Cortex of kidney (tissue), 1 donor: ENCODE measurements at places on chromosomes 3 and 15.

DNA sequence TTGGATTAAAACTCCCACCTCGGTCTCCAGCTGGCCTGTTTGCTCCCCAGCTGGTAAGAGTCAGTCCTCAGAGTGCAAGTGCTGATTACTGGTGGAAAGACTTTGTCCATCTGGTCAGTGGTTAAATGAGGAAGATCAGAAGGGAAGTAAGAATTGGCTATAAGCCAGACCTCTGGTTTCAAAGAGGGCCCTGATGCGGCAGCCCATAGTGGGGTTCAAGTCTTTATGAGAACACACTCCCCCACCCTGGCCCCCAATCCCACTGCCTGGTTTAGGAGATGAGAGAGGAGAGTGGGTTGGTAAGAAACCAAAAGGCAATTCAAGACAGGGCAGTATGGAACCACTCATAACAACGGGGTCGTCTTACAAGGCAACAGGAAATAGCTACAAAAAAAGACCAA, 65.0 kb downstream of the FRMD4B start:
- DNase-seq = no peak

GRCh38 chr3:119978554-119979208, 115.6 kb downstream of the GSK3B start:
- DNase-seq = no peak

- no peak for DNase-seq
These were observed 13.5 kb downstream of the CDCP1 start for GRCh38 chr3:45132568-45133211.

GRCh38 chr3:111229301-111229700, 157.7 kb downstream of the NECTIN3 start:
- DNase-seq = no peak

DNA sequence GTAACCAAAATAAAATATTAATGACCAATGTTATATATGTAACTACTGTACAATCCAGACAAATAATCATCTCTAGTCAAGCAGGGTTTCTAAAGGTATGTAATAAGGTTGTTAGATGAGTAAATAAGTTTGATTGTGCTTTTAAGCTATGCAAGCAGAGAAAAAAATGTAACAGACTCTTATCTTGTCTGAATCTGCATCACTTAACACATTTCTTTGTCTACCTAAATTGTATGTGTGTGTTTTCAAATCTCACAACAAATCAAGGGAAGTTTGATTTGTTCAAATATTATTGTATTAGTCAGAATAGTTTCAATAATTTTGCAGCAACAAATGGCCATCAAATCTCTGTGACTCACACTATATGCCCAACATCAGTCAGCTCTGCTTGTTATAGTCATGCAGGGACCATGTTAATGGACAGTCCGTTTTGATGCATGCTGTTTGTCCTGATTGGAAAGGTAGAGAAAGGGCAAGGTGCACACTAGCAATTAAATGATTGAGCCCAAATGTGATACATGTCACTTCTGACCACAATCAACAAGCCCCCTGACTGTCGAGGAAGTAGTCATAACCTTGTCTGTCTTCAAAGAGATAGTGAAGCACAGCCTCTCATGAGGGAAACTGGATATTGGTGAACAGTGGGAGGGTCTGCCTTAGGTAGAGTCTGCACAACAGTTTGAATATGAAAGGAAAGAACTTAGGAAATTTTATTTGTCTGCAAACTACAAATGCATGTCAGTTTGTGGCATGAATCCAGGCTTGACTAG, 349.4 kb upstream of the SATB1 start:
- no peak for DNase-seq

DNA sequence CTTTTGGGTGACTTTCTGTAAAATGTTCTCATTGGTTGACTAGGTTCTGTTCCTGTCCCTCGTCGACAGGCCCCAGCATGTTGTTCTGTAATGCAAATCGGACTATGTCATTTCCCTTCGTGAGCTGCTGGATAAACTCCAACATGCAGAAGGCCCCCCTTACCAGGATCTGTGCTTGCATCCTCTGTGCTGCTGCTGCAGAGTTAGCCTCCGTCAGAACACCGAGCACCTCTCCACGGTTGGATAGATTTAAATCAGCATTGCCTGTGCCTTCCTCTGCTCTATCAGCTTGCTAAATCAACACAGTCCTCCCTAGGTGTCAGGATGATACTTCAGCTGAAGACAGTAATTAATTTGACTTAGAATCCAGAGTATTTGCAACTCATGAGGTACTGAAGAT, 12.7 kb upstream of the MINDY4B start:
- no peak for DNase-seq

- no peak for DNase-seq
These were observed at the start of gene CXCR6 for GRCh38 chr3:45943207-45943846. Gene CXCR6 (plus strand): TSS chr3:45943464. CDS start chr3:45946482, 3,018 bp downstream.

GRCh38 chr3:45975686-45976085, 19.9 kb downstream of the FYCO1 start:
- DNase-seq = no peak

DNA sequence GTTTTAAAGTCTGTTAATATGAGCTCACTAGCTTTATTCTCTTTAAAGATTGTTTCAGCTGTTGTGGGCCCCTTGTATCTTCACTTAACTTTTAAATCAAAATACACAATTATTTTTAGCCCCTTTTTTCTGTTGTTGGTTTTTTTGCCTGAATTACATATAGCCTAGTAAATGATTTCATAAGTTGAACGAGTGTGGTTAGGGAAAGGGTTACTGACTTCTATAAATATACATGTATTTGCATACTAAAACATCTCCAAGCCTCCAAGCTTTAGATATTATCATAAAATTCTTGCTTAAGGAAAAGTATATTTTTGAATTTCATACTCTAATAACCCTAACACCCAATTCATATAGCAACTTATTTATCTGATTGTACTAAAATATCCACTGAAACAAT, 73.2 kb upstream of the ARL6 start:
- DNase-seq = no peak

GRCh38 chr15:71133747-71134472, 18.6 kb downstream of the THSD4 start:
- DNase-seq = no peak

GRCh38 chr15:39976291-39977274, 42.7 kb downstream of the EIF2AK4 start:
- no peak for DNase-seq

- no peak for DNase-seq
These were observed 39.6 kb downstream of the ACAP2 start for GRCh38 chr3:195403244-195403643.

DNA sequence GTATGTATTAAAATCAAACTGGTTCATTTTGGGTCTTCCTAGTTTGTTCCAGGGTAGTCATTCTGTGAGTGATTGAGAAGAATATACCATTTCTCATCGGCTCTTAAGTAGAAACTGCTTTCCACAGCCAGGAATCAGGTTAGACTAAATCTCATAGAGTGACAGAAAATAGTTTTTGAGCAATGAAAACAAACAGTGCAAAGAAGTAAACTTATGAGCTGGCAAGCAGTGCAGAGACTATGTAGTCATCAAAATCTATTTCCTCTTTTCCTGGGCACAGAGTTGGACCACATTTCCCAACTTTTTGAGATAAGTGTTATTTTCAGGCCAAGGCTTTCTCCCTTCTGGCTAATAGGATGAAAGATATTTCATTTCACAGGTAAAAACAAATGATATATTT, 66.5 kb downstream of the UBE3A start:
- no peak for DNase-seq

- DNase-seq = no peak
These were observed 60.0 kb downstream of the RPL22L1 start for GRCh38 chr3:170809975-170810357.

GRCh38 chr15:67822537-67823313, 2.6 kb upstream of the SKOR1 start:
- DNase-seq = no peak

- no peak for DNase-seq
These were observed 211.0 kb downstream of the GABRB3 start for GRCh38 chr15:26561896-26562295.

GRCh38 chr3:124600765-124601164, 129.5 kb upstream of the UMPS start:
- DNase-seq = no peak

DNA sequence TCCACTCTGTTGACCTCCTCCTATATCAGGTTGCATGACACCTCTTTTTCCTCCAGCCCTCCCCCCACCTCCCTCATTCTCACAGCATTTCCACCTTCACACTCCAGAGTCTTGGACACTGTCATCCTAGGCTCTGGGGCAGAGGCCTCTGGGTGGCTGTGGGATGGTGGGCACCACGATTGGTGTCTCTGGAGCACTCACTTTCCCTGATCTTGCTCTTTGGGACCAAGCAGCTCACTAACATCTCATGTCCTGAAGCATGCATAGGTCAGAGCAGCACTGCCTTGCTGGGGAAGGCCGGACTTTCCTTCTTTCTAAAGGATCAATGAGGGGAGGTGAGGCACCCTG, 14.9 kb downstream of the ZBTB47 start:
- DNase-seq = no peak

GRCh38 chr3:179981646-179982045, 55.1 kb downstream of the PEX5L start:
- DNase-seq = no peak

DNA sequence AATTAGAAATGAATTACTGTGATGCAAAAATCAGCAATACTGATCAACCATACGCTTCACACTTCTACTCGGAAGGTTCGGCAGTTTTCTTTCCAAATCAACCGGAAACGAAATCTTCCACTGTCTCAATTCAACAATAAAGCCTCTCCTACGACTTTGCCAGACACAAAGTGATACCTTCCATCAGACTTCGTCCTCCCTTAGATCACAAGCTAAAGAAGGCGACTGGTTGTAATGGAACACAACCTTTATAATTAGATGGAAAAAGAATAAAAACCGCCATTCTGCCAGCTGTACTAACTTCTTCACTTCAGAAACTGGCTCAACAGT, 618 bp downstream of the PARL start:
- DNase-seq = no peak

DNA sequence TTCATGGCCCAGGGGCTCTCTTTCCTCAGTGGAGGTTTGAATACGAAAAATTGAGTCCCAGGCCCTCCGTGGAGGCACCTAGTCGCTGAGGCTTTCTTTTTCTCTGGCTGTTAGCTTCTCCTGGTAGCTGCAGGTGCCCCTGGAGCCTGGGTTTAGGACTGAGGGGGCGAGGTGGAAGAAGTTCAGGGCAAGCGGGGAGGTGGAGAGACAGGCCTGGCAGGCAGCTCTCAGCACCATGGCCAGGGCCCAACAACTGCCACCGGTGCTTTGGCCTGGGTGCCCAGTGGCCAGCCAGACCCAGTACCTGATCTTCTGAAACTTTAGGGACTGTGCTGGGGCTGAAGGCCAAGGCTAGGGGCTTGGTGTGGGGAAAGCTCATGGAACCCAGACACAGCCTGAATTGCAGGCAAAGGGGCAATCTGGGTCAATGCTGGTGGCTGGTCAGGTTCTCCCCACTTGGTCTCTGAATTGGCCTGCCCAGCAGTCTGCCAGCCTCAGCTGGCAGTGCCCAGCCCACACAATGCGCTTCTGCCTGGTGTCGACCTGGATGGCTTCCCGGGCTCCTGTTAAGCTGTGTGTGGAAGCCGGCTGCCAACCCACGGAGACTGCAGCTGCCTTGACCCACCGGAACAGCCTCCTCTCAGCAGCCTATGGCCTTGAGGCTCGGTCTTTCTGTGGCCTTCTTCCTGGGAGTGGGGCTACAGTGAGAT, 30.3 kb upstream of the POLG start:
- DNase-seq = no peak

GRCh38 chr3:15172806-15173205, 33.2 kb upstream of the CAPN7 start:
- no peak for DNase-seq

- DNase-seq = no peak
These were observed 405.9 kb downstream of the ROBO1 start for GRCh38 chr3:79361748-79362378.

GRCh38 chr3:107208100-107208499, 169.1 kb upstream of the CCDC54 start:
- DNase-seq = no peak

- no peak for DNase-seq
These were observed 35.3 kb downstream of the ABHD17C start for GRCh38 chr15:80730387-80730786.

- DNase-seq = no peak
These were observed 59.7 kb downstream of the LRIG1 start for GRCh38 chr3:66441129-66441528.
